Forelimb muscle (tissue), 1 donor: ENCODE measurements at places on chromosomes 1 and 21.

GRCh38 chr1:94456736-94457135 is 38.5 kb downstream of the ABCD3 start:
- DNase-seq, result no peak

GRCh38 chr1:93704052-93704451 is 22.4 kb upstream of the BCAR3 start:
- no peak for DNase-seq

GRCh38 chr1:34749992-34750391 is 4.9 kb upstream of the GJB5 start:
- DNase-seq, result no peak

- no peak for DNase-seq
These were observed 18.0 kb downstream of the OPTC start for GRCh38 chr1:203511930-203512329.

DNA sequence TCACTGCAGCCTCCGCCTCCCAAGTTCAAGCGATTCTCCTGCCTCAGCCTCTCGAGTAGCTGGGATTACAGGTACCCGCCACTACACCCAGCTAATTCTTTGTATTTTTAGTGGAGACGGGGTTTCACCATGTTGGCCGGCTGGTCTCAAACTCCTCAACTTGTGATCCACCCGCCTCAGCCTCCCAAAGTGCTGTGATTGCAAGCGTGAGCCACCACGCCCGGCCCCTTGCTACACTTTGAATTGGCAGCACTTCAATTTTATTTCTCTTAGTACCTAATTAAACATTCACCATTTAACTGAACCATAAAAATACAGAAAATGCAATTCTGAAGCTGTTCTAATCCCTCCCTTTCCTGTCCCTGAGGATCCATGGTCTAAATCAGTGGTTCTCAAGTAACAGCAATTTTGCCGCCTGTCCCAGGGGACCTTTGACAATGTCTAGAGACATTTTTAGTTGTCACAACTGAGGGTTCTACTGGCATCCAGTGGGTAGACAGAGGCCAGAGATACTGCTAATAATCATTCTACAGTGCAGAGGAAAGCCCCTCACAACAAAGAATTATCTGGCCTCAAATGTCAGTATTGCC is 4.3 kb upstream of the BCL2L15 start:
- DNase-seq, result no peak

DNA sequence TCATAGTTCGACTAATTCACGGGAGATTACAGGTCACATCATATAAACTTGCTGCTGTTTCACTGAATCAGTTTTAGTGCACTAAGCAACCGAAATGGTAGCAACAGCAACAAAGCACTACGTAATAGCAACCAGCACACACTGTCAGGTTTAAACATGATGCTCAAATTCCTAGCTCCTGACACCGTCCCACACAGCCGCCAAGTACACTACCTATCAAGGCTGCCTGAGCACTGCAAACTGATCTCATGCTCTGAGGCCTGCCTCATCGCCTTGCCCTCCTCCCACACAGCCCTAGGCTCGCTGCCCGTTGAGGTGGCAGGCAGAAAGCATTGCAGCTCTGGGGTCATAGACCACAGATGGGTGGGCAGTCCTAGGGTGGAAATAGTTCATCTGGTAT is 12.4 kb downstream of the LAMC2 start:
- no peak for DNase-seq

DNA sequence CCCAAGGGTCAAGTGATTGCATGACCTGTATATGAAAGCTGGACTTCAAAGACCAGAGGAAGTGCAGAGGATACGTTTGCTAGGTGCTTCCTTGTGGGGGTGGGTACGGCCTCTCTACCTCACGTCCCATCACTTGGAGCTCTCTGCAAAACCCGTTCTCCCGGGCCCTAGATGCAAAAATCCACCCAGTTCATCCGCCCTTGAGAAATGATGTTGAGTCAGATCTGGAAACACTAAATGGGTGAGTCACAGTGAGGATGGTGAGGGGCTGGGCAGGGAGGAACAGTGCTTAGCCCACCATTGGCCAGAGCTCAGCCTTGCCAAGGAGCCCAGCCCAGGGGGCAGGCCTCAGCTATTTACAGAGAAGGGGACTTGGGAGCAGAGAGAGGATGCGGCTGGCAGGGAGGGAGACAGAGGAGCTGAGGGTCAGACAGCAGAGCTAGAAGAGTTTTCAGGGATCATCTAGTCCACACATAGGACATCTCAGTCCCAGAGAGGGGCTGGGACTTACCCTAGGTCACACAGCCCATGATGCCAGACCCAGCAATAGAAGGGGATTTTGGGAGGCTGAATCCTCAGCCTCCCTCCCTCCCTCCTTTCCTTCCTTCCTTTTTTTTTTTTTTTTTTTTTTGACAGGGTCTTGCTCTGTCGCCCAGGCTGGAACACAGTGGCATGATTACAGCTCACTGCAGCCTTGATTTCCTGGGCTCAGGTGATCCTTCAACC is 14.6 kb downstream of the ARHGEF10L start:
- DNase-seq, result no peak

DNA sequence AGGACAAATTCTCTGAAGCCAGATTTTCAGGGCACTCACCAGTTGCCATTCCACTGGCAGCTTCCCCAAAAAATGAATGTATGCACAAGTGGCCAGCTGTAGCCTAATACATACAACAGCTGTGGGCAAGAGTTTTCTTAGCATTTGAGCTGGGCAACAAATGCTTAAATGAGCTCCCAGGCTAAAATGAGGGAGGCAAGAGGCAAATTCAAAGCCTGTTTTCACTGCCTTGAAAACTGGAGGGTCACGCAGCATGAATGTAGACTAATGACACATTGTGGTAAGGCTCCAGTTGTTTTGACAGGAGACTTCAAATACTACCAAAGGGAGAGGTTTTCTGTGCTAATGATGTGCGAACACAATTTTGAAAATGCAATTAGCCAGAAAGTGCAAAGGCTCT is 88.2 kb downstream of the TIAM1 start:
- DNase-seq, result no peak

DNA sequence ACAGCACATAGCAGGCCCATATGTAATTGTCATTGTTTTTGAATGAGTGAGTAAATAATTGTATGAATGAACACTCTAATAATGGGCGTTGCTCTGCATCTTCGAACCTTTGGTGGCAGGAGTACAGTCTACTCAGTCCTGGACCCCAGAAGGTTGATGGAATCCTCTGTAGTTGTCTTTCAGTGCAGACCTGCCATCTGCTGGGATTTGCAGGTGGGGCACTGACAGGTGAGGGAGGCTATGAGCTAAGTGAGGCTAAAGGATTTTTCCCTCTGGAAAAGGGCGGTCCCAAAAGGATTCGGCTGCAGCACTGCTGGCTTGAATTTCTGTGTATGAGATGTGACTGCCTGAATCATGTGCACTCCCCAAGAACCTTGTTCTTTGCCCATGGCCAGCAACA is 53.4 kb downstream of the PLXNA2 start:
- DNase-seq, result no peak

DNA sequence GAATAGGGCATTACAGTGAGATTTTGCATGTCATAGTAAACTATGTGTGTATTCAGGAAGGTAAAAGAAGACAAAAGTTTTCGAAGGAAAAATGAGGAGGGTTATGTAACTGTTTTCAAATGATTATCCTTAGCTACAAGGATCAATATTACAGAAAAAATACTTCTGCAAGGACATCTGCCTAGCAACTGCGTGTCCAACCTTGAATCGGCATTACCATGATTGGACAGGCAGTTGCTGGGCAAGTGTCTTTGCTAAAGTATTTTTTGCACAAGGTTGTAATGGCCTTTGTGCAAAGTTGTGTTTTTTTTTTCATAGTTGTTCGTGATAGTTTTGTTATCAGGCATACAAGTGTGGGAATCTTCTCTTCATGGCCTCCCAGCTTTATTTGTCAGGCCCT is 136.8 kb downstream of the FASLG start:
- DNase-seq, result no peak

DNA sequence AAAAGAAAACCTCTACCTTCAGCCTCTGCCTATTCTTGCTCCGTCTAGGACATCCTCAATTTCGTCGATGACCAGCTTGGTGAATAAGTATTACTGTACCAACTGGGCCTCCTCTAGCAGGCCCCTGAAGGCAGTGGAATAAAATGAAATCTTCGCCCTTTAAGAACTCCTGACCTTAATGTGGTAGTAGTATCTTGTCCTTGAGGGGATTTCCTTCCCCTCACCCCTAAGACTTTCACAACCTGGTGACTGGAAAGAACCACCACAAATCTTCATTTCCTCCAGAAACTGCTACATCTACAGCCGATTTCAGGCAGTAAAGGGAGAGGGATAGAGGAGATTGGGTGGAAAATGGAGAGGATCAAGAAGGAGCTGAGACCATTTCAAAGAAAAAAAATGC is 1.6 kb upstream of the HAX1 start:
- no peak for DNase-seq

- DNase-seq, result no peak
These were observed 21.3 kb downstream of the CHIT1 start for GRCh38 chr1:203208181-203208580.

DNA sequence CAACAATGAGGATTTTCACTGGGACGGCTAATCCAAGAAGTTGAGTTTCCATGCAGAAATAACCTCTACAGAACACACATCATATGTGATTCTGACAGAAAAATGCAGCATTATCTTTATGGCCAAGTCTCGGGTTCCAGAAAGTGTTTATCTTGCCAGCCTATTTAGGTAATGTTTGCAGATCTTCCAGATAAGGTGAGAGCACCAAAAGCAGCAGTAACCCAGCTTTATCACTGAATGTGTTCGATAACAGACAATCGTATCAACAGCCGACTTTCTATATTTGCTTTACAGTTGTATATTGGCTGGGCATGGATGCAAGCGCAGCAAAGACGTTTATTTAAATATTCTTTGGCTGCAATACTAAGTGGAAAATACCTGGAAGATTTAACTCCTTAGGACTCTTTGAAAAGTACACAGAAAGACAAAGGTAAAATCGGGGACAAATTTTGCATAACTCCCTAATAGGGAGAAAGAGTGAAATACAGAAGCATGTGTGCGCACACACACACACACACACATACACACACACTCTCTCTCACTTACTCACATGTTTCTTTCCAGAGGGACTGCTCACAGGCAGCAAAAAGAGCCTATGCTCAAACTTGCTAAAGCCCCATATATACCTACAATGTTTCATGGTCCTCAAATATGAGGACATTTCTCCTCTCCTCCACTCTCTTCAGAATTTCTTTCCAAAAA is 3.0 kb upstream of the CTSK start:
- no peak for DNase-seq

- no peak for DNase-seq
These were observed 11.5 kb upstream of the LINGO4 start for GRCh38 chr1:151816548-151817352.

DNA sequence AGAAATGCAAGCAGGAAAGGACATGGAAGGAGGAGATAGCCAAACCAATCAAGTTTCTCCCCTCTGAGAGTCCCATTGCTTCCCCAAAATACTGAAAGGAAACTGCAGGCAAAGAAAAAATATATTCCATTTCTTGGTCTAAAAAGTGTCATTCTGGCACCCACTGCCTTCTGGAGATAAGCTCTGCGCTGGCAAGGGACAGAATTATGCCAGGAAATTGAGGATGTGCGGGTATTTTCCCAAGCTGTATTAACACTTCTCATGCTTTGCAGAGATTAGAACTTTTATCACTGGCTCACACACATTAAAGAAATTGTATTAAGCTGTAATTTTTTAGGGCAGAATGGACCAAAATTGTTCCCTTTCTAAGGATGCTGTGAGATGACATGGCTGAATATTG is 381.2 kb upstream of the DUSP10 start:
- DNase-seq, result no peak

- DNase-seq, result no peak
These were observed 36.7 kb downstream of the CAPN2 start for GRCh38 chr1:223748773-223749733.

DNA sequence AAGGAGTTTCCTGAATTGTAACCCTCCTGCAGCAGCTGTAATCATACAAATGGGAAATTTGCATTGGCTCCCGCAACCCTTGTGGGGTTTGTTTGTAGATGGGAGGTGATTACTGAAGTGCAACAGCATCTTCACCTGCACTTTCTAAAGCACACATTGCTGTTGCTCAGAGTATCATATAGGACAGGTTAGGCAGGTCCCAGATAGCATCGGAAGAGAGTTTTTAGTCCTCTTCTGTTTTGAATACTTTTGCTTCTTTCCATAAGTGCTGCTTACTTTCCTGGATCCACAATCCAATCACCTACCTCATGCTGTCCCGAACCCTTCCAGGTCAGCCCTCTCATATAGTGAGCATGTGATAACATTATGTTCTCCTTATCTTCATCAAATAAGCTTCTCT is 300.4 kb downstream of the PTPRC start:
- DNase-seq, result no peak

DNA sequence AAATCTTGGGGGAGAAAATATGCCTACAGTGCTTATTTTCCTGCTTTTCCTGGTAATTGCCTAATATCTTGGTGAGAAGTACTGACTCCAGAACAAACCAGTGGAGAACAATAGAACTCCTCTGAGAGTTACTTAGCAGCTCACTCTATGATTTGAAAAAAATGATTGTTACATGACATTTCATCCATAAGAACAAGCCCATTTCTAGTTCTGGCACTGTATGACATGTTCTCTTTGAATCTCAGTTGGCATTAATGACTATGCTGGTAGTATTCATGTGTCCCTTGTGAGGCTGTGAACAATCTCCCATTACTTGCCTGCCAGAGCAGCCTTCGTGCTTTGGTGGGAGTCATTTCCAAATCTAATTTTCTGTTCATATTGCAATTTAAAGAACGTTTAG is 58.0 kb downstream of the CLIC4 start:
- DNase-seq, result no peak

GRCh38 chr1:185627761-185628501 is 106.3 kb upstream of the HMCN1 start:
- no peak for DNase-seq

GRCh38 chr1:226956942-226957713 is 17.0 kb downstream of the COQ8A start:
- no peak for DNase-seq

- no peak for DNase-seq
These were observed 200.9 kb downstream of the TM2D1 start for GRCh38 chr1:61523893-61524605.

GRCh38 chr1:36236302-36236701 is 12.1 kb downstream of the THRAP3 start:
- no peak for DNase-seq

DNA sequence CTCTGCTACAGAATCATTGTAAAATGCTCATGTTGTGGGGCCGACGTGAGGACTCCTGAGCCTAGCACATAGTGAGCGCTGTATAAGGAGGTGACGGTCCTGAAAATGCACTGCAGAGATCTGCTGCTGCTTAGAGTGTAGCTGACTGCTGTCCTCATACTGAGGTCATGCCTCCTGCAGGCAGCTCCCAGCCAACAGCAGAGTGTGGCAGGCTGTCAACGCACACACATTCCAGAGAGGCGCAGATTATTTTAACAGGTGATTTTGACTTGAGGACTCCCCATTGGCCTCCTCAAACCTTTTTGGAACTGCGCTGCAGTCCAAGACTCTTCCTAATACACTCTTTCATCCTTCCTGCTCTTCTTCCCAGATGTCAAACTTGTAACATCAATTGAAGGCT is 119.8 kb upstream of the KCNJ6 start:
- no peak for DNase-seq

- no peak for DNase-seq
These were observed 48.2 kb downstream of the SYT6 start for GRCh38 chr1:114105421-114105979.

- DNase-seq, result no peak
These were observed 152.7 kb downstream of the PIK3R3 start for GRCh38 chr1:45979778-45980176.
